ENCODE measurements at places on chromosomes 7 and 10. TPM values are rescaled to one million over a fixed set of nuclear protein-coding genes. Genes with fewer than 3 reads are reported as not detected.

Gene RET
- total RNA-seq: not detected

DNA sequence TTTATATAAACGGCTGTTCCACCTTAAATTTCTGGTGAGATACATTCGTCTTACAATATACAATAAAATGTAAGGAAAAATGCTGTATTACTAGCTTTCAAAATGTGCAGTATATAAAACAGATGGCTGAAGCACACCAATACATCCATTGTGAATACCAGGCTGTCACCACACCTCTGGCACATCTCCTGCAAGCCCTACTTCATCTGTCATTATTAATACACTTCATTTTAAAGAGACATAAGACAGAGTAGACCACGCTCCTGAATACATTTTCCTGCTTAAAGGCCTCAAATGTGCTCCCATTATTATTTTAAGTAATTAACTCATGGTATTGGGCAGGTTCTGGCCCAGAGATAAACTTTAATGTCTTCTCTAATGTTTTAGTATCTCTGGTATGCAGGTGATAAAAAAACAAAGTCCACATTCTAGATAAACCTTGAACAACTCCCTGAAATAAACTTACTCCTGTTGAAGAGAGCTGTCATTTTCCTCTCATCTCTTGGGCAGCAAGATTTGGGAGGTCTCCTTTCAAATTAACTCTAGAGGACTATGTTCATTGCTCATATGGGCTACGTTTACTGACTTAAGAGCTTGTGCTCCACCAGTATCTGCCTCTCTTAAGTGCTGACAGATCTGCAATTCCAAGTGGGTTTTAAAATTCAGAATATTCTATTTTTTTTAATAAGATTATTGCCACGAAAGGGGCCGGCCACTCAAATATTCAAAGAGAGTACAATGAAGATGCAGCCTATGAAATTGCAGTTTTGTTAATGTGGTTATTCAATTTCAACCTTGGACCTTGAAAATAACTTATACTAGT is 396.5 kb upstream of the SEMA3D start:
- no peak for DNase-seq

- no peak for DNase-seq
Measured at GRCh38 chr7:156360835-156361234, 279.7 kb upstream of the RNF32 start.

Gene SLC37A3
- total RNA-seq: 40.2 TPM

- no peak for DNase-seq
Measured at GRCh38 chr10:49049660-49050059, 65.7 kb downstream of the VSTM4 start.

- DNase-seq: peak; percentile 19
Measured at GRCh38 chr7:1758028-1758858, 88.2 kb downstream of the ELFN1 start.

- peak; percentile 93 for DNase-seq
Measured at GRCh38 chr7:128031901-128032604, 816 bp upstream of the LRRC4 start.

- peak; percentile 97 for DNase-seq
Measured at GRCh38 chr10:103849880-103850571, 5.3 kb downstream of the SH3PXD2A start.

DNA sequence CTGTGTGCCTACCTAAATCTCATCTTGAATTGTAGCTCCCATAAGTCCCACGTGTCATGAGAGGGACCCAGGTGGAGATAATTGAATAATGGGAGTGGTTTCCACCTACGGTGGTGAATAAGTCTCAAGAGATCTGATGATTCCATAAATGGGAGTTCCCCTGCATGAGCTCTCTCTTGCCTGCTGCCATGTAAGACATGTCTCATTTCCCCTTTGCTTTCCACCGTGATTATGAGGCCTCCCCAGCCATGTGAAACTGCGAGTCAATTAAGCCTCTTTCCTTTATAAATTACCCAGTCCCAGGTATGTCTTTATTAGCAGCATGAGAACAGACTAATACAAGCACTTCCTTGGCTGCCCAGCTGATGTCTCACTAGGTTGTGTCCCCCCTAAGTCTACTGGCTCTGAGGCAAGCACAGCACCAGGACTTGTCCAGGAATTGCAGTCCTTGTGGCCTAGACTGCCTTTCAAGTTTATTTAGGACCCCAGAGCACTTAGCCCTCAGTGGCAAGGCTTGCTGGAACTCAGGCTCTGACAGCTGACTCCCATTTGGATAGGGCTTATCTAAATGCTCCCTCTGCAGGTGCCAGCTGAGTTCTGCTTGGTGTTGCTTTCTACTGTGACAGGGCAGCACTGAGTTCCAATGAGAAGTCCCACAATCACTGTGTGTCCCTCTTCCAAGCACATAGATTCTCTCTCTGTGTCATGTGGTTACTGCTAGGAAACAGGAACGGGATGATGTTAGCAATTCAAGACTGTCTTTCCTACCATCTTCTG is 59.0 kb upstream of the TAS2R16 start:
- no peak for DNase-seq

GRCh38 chr10:75358835-75359421 is 42.6 kb downstream of the ZNF503 start:
- DNase-seq: peak; percentile 93

- DNase-seq: no peak
Measured at GRCh38 chr7:134787720-134788119, 8.3 kb downstream of the CALD1 start.

Gene IGFBP1
- total RNA-seq: 0.23 TPM

Gene WIPF3
- total RNA-seq: not detected

- DNase-seq: no peak
Measured at GRCh38 chr10:99880080-99880835, 97.8 kb downstream of the ABCC2 start.

Gene ACHE
- not detected for total RNA-seq

GRCh38 chr7:139777133-139777891 is 486 bp downstream of the HIPK2 start:
- DNase-seq: peak; percentile 33

Gene AFAP1L2
- not detected for total RNA-seq

GRCh38 chr10:127189226-127189625 is 7.2 kb downstream of the INSYN2A start:
- no peak for DNase-seq

Gene MKI67
- total RNA-seq: 54.4 TPM

- no peak for DNase-seq
Measured at GRCh38 chr7:1666317-1666822, 3.7 kb upstream of the ELFN1 start.

Gene SORBS1
- total RNA-seq: 3.7 TPM

GRCh38 chr10:103717341-103718246 is 137.8 kb downstream of the SH3PXD2A start:
- no peak for DNase-seq

DNA sequence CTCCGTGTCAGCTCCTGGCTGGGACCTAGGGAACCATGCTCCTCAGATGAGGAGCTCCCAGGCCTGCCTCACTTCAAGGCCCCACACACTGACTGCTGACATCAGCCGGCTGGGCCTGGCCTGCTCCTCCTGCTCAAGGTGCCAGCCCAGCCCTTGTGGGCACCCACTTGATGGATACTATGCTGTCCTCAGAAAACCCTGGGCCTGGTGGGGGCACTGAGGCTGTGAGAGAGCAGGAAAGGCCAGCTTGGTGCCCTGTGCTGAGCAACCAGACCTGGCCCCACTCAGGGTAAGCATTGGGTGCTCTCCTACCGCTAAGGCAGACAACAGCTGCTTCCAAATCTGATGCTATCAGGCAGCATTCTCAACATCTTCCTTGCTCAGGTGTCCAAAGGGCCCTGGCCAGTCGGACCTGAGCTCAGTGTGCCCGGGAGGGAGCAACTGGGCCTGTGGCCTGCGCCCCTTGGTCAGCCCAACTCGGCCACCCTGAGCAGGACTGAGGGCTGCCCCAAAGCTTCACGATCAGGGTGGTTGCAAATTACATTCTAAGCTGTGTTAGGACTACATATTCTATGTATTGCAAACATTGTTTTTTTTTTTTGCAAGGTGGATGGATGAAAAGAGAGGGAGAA is 21.9 kb upstream of the ANTXRL start:
- no peak for DNase-seq

DNA sequence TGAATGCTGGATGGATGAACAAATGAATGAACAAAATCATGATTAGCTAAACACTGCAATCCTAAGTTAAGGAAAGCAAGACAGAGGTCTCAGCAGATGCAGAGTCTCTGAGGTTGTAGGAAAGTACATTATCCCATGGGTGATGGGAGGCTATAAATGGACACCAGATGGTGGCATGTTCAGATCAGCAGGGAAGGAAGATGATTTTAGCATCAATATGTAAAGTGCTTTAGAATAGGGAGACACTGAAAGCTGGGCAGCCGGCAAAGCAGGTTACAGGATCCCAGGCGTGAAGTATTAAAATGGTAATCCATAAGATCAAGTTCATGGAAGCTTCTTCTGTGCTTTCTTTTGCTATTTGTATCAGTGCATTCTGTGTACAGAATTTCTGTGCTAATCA is 7.9 kb upstream of the RAPGEF5 start:
- DNase-seq: no peak

DNA sequence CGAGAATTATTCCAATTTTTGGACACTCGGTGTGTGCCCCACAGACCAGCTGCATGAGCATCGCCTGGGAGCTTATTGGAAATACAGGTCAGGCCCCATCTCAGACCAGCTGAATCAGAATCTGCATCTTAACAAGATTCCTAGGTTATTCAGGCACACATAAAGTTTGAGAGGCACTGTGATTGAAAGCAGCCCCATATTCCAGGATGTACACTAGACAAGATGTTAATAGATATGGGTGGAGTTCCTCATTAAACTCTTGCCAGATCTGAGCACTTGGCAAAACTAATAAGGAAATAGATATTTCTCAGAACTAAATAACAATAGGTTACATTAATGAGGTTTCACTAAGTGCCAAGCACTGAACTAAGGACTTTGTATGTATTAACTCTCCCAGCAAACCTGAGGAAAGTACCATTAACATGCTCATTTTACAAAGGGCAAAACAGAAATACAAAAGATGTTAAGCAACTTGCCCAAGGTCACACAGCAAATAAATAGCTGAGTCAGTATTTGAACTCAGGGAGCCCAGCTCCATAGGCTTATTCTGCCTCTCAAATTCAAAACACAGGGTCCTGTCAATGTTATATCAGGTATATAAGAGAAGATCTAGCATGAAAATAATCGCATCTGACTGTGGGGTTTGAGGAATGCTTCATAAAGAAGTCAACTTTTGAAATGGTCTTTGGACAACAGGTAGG is 29.9 kb downstream of the PPP1R3C start:
- DNase-seq: no peak

GRCh38 chr10:11045995-11046775 is 28.5 kb downstream of the CELF2 start:
- no peak for DNase-seq

GRCh38 chr7:111672901-111673300 is 110.6 kb upstream of the IMMP2L start:
- no peak for DNase-seq

Gene VPS26A
- 54.3 TPM for total RNA-seq

DNA sequence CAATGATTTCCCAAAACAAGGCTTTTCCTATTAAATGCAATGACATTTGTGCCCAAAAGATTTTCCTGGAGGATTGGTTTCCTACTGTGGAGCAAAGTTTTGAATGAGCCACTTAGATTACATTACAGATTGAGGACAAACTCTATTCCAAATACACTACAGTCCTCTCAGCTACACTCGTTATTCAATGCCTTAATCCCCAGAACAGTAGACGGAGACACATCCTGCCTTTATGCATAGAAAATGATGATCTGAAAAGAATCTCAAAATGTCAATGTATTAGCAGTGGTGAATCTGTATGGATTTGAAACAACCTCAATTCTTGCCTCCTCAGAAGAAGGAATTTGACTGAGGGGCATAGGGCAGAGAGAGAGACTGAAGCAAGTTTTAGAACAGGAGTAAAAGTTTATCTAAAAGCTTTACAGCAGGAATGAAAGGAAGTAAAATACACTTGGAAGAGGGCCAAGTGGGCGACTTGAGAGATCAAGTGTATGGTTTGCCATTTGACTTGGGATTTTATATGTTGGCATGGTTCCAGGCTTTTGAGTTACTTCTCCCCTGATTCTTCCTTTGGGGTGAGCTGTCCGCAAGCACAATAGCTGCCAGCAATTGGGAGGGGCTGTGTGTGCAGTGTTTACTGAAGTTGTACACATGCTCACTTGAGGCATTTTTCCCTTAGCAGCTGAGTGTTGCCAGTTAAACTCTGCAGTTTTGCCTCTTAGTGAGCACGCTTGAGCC is 891.9 kb upstream of the MBL2 start:
- DNase-seq: no peak

- no peak for DNase-seq
Measured at GRCh38 chr7:112624416-112624815, 143.6 kb downstream of the LSMEM1 start.

GRCh38 chr7:18637516-18637915 is 142.0 kb downstream of the HDAC9 start:
- no peak for DNase-seq

DNA sequence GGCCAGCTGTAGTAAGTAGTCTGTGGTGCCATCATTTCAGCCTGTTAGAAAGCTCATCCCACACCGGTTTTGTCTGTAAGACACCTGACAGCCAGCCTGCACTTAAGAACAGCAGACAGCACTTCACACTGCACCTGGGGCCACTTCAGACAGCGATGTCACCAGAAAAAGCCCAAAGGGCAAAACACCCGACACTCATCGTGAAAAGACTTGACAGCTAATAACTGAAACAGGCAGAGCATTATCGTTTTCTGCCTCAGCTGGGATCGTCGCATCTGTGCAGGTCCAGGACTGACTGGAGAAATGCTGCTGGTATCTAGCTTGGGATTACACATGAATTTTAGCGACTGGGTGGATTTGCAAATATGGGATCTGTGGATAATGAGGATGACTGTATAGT is 16.8 kb upstream of the LAT2 start:
- DNase-seq: no peak

Gene KEL
- 0.23 TPM for total RNA-seq

Gene GARIN1A
- 0.63 TPM for total RNA-seq

Gene CUZD1
- 2.5 TPM for total RNA-seq

Gene ACTR3C
- total RNA-seq: not detected

DNA sequence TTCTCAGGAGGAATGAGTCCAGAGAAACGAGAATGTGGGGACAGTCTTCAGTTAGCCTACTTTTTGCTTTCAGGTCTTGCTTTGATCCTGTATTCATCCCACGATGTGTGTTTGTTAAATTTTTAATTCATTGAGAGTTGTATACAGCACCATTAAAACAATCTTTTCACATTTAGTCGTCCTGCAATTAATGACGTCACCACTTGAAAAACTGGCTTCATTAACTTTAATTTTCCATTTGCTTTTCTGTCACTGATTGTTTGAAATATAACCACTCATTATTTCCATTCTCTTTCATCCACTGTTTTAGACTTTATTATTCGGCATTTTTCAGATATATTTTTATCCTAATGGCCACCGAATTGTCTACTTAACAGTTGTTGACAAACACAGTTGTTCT is 146.9 kb downstream of the TFEC start:
- DNase-seq: no peak

Measured in LHCN-M2 (cell line).